ENCODE measurements at places on chromosomes 2 and 18.

DNA sequence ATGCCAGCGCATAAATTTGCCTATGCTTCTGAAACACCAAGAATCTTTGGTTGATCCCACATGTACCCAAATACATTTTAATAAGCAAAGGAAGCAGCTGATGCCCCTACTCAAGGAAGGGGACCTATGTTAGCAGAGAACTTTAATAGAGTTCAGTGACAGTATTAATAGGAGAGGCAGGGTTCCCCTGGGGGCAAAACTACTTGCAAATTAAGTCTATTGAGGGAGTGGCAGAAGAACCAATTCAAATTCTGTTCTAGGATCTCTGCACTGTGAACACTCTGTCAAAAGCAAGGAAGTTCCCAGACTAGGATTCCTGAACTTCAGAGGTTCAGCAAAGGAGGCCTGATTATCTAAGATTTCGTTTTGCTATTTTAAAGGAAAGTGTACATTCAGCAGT lies 47.5 kb downstream of the EPB41L3 start:
- no peak for DNase-seq

DNA sequence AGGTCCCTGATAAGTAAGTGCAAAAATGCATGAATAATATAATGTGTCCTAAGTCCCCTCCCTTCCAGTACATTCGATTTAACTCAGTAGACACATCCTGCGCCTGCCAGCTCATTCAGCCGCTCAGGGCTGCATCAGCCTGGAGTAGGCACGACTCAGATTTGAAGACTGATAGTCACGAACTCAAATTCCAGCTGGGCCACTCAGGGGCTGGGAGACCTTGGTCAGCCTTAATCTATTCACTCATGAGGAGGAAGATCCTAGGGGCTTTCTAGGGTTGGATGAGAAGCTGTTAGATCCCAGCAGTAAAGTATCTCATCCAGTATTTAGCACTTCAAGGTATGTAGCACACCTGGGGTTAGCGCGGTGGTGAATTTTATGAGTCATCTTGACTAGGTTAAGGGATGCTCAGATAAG lies 98.9 kb upstream of the ODC1 start:
- DNase-seq: no peak

DNA sequence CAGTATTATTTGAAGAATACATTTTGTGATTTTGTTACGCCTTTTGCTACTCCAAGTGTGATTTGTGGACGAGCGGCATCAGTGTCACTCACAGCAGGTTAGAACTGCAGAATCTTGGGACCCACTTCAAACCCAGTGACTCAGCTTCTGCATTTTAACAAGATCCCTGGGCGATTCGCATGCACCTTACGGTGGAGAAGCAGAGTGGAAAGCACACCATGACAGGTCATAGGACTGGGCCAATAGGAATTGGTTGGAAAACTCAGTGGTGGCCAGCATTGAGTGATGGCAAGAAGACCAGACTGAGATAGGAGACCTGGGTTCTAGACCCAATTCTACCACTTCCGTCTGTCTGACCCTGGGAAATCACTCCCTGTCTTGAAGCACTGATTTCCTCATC lies 26.3 kb downstream of the CTLA4 start:
- DNase-seq: no peak

DNA sequence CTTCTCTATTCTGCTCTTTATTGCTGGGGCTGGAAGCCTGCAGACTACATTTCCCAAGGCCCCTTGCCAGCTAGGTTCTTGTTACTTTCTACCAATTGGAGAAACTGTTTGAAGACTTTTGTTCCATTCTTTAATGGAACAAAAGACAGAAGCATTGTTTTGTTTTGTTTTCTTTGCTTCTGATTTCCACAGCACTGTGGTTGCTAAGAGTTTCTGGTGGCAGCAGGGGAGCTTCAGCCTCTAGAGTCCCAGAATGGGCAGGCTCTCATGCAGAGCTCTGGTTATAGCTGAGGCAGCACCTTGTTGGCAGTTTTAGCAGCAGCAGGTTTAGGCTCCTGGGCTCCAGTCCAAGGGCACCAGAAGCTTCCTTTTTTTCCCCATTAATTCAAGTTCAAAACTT lies 234.3 kb downstream of the ETAA1 start:
- DNase-seq: no peak

DNA sequence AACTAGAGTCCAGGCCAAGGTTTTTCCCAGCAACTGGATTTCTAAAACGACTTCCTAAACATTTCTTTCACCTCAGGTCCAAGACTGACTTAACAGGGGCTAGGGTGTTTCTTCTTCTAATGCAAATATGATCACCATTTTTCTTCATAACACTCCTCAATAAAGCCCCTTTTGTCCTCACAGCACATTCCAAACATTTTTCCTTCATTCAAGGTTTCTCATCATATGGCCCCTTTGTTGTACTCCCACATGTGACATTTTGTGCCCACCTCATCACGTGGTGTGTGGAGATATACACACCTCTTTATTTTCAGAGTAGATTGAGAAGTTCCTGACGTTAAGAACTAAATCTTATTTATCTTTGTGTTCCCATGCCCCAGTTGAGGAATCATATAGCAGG lies 3.9 kb upstream of the CDH7 start:
- DNase-seq: no peak

GRCh38 chr18:7567474-7568425 lies 634 bp downstream of the PTPRM start:
- peak; percentile 17 for DNase-seq

DNA sequence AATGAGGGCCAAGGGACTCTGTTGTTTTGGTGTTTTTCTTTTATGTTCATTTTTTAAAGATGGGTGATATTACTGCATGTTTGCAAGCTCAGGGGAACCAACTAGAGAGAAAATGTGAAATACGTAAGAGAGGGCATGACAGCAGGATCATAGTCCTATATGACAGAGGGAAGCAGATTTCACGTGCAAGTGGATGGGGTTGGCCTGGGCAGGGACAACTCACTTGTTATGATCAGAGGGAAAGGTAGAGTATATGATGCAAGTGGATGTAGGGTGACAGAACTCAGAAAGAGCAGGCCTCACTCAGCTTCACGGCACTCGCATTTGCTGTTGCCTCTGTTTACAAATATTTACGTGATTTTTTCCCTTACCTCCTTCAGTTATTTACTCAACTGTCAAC lies 67.0 kb downstream of the OLA1 start:
- DNase-seq: no peak

- no peak for DNase-seq
These were observed 3.2 kb upstream of the MREG start for GRCh38 chr2:216016581-216016980.

DNA sequence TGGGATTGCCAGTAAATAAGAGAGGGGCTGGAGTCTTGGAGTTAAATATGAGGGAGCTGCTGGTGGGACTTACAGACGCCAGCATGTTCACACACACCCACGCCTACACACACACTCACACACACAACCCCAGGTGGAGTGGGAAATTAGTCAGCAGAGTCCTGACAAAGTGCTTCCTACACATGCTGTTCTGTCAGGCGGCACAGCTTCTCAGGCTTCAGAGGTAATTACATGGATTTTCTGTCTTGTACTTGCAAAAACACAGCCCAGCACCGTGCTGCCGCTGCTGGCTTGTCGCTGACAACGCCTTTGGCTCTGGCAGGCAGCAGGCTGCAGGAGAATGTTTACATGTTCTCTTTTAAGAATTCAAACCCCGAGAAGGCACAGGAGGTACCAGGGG lies 1186.3 kb upstream of the CELF4 start:
- no peak for DNase-seq

Measured in activated T-cell treated with anti-CD3 and anti-CD28 coated beads, Interleukin-2, amount 50 U/mL, for 1 hour (primary cell).